ENCODE measurements at places on chromosomes 7 and 10. TPM values are rescaled to one million over a fixed set of nuclear protein-coding genes. Genes with fewer than 3 reads are reported as not detected.

The RUFY2 gene
- 18.3 TPM for total RNA-seq

DNA sequence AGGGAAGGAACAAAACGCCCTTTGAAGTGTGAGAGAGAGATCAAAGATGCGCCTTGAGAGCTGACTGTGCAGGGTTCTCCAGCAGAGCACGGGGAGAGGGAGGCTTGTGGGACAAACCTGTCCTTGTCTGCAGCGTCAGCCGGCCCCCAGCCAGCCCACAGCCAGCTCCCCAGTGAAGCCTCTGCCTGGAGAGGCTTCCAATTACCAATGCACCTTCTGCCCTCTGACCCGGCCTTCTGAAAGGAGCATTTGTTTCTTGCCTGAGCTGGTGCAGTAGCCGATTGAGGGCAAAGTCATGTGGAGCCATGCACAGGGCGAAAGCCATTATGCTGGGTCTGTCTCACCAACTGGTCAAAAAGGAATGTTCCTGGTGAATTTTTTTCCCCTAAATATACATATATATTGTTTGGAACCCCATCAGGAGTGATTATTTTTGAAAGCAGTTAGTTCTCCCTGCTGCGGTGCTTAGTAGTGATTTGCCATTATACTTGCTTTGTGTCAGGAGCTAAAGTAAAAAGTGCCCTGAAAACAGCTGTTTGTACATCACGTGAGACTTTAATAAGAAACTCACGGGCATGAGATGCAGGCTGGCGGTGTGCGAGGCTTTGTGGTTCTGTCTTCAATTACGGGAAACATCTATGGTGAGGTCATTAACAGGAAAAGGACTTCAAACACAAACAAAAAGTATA lies 268.6 kb downstream of the KLF6 start:
- no peak for DNase-seq

The MBLAC1 gene
- total RNA-seq, result 4.3 TPM

DNA sequence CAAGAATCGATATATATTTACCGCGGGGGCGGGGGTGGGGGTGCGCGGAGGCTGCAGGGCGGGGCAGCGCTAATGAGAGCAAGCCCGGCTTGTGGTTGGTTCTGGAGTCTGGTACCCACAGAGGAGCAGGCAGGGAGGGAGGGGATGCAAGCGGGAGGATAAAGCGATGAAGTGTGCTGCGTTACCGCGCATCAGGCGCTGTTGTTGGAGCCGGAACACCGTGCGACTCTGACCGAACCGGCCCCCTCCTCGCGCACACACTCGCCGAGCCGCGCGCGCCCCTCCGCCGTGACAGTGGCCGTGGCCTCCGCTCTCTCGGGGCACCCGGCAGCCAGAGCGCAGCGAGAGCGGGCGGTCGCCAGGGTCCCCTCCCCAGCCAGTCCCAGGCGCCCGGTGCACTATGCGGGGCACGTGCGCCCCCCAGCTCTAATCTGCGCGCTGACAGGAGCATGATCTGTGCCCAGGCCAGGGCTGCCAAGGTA lies at the start of gene HECW1:
Gene HECW1 (plus strand): TSS at position 189 of the 482 bp plus-strand sequence. CDS start 131,259 bp downstream, outside the sequence.
- no peak for DNase-seq

The SLC39A12 gene
- not detected for total RNA-seq

DNA sequence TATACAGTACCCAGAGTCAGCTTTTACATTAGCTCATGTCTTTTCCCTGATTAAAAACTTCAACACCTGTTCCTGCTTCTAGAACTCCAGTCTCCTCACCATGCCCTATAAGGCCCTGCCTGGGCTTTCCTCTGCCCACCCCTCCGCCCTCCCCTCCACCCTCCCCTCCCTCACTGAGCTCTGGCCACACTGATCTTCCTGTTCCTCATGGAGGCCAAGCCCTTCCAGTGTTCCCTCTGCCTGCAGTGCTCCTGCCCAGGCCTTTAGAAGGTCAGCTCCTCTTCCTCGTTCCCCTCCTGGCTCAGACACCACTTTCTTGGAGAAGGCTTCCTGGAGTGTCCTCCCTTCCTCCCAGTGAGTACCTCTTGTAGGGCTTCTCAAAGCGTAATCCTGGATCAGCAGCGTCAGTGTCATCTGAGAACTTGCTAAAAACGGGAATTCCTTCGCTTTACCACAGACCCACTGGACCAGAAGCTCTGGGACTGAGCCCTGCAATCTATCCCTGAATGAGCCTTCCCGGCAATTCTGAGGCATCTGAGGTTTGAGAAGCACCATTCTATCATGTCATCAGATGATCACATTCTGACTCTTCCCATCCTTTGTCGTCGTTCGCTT lies 3.7 kb downstream of the PDZD7 start:
- DNase-seq, result no peak

All from PC-3 (cell line).